ENCODE measurements at places on chromosomes 1 and 21. TPM values are rescaled to one million over a fixed set of nuclear protein-coding genes. Genes with fewer than 3 reads are reported as not detected.

The LRRC3 gene
- 0.63 TPM for polyA plus RNA-seq

The TNFRSF8 gene
- 1.8 TPM for polyA plus RNA-seq

The C1orf167 gene
- 2.3 TPM for polyA plus RNA-seq

The PTCH2 gene
- polyA plus RNA-seq, result 6.7 TPM

The RGS7 gene
- not detected for polyA plus RNA-seq

The RNF207 gene
- 1.5 TPM for polyA plus RNA-seq

The S100A12 gene
- polyA plus RNA-seq, result 1.7 TPM

DNA sequence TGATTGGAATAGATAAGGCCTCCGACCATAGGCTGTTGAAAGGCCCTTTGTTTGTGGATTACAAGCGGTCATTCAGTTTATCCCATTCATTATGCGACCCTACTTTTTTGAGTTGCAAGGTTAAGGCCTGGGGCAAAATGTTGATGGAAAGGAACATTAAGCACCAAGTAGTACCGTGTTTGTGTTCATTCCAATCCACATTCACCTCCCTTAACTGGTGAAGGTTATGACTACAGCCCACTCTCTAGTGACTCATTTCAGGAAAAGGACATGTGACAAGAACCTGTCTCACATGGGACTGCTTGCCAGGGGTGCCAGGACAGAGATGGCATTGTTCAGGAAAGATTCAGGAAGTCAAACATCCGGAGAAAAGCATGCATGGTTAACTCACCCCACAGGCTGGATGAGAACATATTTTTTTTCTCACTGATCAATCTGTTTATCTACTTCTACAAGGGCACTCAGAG is 81.6 kb downstream of the CD58 start:
- no peaks in the 10 kb centered on the region for H3K27me3 ChIP-seq
- no peak for DNase-seq
- H3K4me3 ChIP-seq, result no peak overlapping the region
- no peaks in the 10 kb centered on the region for H3K4me1 ChIP-seq
- no peak overlapping the region for H3K27ac ChIP-seq
- H3K36me3 ChIP-seq, result no peaks in the 10 kb centered on the region

DNA sequence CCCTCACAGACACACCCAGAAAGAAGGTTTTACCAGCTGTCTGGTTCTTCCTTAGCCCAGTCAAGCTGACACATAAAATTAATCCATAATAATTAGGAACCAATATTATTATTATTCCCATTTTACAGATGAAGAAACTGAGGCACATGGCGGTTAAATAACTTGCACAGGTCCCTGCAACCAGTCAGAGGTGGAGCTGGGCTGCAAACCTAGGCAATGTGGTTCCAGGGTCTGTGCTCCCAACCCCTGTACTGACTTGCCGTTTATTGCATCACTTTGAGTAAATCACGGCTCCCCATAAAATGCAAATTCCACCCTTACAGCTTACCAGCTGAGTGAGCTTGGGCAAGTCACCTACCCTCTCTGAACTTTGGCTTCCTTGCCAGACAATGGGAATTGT is 179.2 kb upstream of the POU3F1 start:
- no peaks in the 10 kb centered on the region for H3K27me3 ChIP-seq
- H3K27ac ChIP-seq, result no peak overlapping the region
- H3K4me1 ChIP-seq, result no peaks in the 10 kb centered on the region
- no peaks in the 10 kb centered on the region for H3K36me3 ChIP-seq
- DNase-seq, result no peak

GRCh38 chr1:119316870-119317416 is 51.6 kb upstream of the HAO2 start:
- H3K4me1 ChIP-seq, result no peaks in the 10 kb centered on the region
- no peak overlapping the region for H3K4me3 ChIP-seq
- no peak overlapping the region for H3K27ac ChIP-seq
- no peak for DNase-seq

- H3K27me3 ChIP-seq, result no peaks in the 10 kb centered on the region
- no peaks in the 10 kb centered on the region for H3K4me1 ChIP-seq
- no peak for DNase-seq
- no peaks in the 10 kb centered on the region for H3K36me3 ChIP-seq
Measured at GRCh38 chr1:1073743-1074587, at the start of gene RNF223. TSS of gene RNF223 (minus strand) at chr1:1074306. CDS start at chr1:1072566, 1,740 bp downstream.

- no peaks in the 10 kb centered on the region for H3K36me3 ChIP-seq
- H3K4me1 ChIP-seq, result peaks cover 3% of the 10 kb centered on the region
- H3K27me3 ChIP-seq, result no peaks in the 10 kb centered on the region
- no peak for DNase-seq
- H3K4me3 ChIP-seq, result no peak overlapping the region
Measured at GRCh38 chr1:115237023-115237422, 101.0 kb downstream of the NGF start.

GRCh38 chr1:208233546-208233945 is 10.6 kb downstream of the PLXNA2 start:
- no peaks in the 10 kb centered on the region for H3K36me3 ChIP-seq
- no peak overlapping the region for H3K4me3 ChIP-seq
- no peak for DNase-seq
- no peak overlapping the region for H3K27ac ChIP-seq

- H3K27ac ChIP-seq, result no peak overlapping the region
- DNase-seq, result peak; percentile 64
- H3K36me3 ChIP-seq, result peaks cover 11% of the 10 kb centered on the region
Measured at GRCh38 chr1:228101994-228102790, 933 bp downstream of the C1orf35 start.

DNA sequence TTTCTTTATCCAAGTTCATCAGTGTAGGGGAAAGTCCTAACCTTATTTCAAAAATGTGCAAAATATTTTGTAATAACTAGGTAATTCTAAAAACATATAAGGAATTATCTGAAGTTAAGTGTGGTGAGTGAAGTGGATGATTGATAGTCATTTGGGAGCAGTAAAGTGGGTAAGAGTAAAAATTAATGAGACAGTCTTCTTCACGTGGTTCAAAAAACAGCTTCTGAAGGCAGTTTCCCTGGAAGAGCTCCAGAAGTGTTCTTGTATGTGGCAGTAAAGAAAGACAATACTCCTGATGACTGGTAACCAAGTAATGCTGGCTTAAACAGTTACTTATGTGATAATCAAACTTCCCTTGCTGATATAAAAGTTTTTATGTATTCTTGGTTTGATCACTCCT is 50.3 kb downstream of the LEPR start:
- H3K27me3 ChIP-seq, result no peaks in the 10 kb centered on the region

DNA sequence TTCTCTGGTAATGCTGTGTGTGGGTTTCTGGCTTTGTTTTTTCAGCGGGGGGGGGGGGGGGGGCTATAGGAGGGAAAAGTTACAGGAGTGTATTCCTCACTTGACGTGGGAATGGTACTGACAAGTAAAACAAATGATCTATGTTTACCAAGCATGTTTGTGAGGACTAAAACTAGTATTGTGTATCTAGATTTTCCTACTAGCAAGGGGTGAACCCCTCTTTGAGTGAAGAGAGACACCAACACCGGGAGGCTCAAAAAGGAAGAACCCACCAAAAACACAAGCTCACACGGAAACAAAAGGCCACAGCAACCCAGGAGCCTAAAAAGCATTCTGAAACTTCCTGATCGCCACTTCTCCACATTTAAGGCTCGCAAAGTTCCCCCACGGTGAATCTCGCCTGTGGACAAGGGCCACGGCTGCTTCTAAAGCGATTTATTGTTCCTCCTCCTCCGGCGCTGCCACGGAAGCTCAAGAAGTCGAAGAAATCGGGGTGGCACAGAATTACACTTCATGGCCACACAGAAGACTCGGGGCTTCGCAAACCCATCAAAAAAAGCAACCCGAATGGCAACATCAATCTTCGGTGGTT is 703 bp downstream of the PUM1 start:
- no peaks in the 10 kb centered on the region for H3K36me3 ChIP-seq
- H3K4me1 ChIP-seq, result no peaks in the 10 kb centered on the region
- H3K4me3 ChIP-seq, result peak overlapping the region; percentile 66
- H3K27me3 ChIP-seq, result no peaks in the 10 kb centered on the region

DNA sequence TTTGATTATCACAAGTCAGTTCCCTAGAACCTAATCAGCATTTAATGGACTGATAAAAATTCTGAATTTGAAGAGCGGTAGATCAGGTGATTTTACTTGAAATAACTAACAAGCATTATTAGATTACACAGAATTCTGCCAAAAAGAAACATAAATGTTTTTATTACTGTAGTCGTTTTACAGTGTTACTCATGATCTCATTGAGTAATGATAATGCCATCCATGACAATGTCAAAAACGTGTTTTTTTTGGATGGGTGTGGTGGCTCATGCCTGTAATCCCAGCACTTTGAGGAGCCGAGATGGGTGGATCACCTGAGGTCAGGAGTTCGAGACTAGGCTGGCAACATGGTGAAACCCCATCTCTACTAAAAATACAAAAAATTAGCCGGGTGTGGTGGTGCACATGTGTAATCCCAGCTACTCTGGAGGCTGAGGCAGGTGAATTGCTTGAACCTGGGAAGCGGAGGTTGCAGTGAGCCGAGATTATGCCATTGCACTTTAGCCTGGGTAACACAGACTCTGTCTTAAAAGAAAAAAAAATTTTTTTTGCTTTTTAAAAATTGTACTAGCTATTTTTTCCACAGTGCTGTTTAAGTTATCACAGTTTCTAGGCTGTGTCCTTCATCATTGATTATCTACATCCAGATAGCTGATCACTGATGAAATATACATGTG is 56.6 kb downstream of the LAMC1 start:
- no peak overlapping the region for H3K4me3 ChIP-seq
- H3K27me3 ChIP-seq, result no peaks in the 10 kb centered on the region
- DNase-seq, result no peak
- H3K27ac ChIP-seq, result no peak overlapping the region

- no peaks in the 10 kb centered on the region for H3K4me1 ChIP-seq
- no peak overlapping the region for H3K27ac ChIP-seq
- DNase-seq, result no peak
- H3K36me3 ChIP-seq, result no peaks in the 10 kb centered on the region
Measured at GRCh38 chr1:48563021-48563420, 91.0 kb upstream of the SPATA6 start.

DNA sequence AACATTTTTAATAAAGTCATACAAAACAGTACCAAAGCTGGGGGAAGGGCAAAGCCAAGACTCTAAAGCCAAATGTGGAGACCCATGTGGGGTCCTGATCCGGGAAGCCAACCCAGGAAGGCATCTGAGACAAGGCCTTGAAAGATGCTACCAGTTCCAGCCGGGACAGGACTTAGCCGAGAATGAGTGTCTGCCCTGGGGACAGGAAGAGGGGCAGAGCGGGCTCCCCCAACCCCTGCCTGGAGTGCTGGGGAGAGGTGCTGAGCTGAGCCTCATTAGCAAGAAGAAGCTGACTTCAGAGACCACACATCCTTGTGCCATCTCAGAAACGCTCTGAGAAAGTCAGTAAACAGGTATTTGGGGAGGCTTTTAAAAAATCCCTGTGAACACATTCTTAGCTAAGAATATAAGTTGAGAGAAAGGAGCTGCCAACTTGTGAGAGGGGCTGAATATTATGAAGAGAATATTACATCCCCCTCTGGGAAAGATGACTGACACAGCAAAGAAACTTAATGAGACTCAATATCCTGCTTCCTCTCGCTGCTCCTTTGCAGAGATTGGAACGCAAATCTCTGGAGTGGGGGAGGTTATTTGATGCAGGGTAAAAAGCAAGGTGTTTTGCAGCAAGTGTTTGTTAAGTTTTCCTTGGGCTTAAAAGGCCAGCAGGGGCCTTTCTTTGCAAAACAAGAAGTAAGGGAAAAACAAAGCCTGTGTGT is 103.3 kb upstream of the KCND3 start:
- H3K4me1 ChIP-seq, result no peaks in the 10 kb centered on the region
- no peak for DNase-seq

GRCh38 chr1:179441501-179441900 is 75.7 kb downstream of the AXDND1 start:
- H3K36me3 ChIP-seq, result no peaks in the 10 kb centered on the region
- H3K27ac ChIP-seq, result no peak overlapping the region
- no peak for DNase-seq
- H3K4me3 ChIP-seq, result no peak overlapping the region

- H3K4me3 ChIP-seq, result no peak overlapping the region
- no peaks in the 10 kb centered on the region for H3K4me1 ChIP-seq
- H3K27ac ChIP-seq, result peak overlapping the region; percentile 95
- H3K36me3 ChIP-seq, result no peaks in the 10 kb centered on the region
- DNase-seq, result peak; percentile 57
Measured at GRCh38 chr21:33760641-33761440, 118.5 kb downstream of the ITSN1 start.

DNA sequence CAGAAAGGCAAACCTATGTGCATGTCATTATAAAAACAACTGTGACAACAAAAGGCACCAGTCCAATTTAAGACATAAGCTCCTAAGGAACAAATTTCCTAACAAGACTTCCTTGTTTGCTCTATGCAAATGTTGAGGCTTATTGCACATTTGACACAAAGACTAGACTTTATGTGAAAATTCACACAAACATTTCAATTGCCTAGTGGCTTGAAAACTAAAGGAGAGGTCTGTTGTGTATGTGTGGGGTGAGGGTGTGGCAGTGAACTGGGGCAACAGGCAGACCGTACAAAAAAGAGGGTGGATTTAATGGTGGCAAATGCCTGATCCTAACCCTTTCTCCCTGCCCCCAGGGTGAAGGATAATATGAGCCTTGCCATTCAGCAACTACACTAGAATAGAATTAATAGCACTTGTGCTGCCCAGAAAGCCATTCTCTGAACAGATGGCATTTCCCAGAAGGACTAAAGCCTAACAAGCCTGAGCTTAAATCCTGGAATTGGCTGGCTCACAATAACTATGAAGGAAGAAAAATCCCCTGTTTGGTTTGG is 73.9 kb downstream of the GLUL start:
- H3K36me3 ChIP-seq, result no peaks in the 10 kb centered on the region
- peaks cover 6% of the 10 kb centered on the region for H3K4me1 ChIP-seq
- H3K27ac ChIP-seq, result peak overlapping the region; percentile 41
- no peaks in the 10 kb centered on the region for H3K27me3 ChIP-seq
- H3K4me3 ChIP-seq, result no peak overlapping the region

GRCh38 chr1:52919051-52919722 is 2.4 kb downstream of the ECHDC2 start:
- no peaks in the 10 kb centered on the region for H3K4me1 ChIP-seq
- H3K36me3 ChIP-seq, result no peaks in the 10 kb centered on the region
- DNase-seq, result no peak
- no peaks in the 10 kb centered on the region for H3K27me3 ChIP-seq

GRCh38 chr1:203172184-203173010 is 3.2 kb downstream of the MYBPH start:
- H3K4me3 ChIP-seq, result no peak overlapping the region
- no peaks in the 10 kb centered on the region for H3K36me3 ChIP-seq
- no peaks in the 10 kb centered on the region for H3K27me3 ChIP-seq
- H3K27ac ChIP-seq, result no peak overlapping the region
- DNase-seq, result peak; percentile 66

DNA sequence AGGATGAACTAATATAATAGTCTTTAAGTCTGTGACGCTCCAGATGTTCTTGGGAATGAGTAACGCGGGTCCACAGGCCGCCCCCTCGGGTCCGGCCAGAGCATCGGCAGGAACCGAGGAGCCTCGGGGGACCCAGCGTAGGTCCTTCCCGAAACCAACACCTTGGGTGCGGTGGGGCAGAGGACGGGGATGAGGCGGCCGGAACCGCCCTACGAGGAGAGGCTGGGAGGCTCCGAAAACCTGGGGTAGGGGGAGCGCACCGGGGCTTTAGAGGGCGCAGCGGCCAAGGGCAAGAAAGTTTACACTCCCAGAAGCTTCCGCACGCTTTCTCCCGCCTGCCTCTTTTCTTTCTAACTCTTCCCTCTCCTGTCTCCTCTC is 7.1 kb downstream of the DMRTA2 start:
- H3K4me1 ChIP-seq, result no peaks in the 10 kb centered on the region
- peaks cover 6% of the 10 kb centered on the region for H3K27me3 ChIP-seq
- H3K27ac ChIP-seq, result no peak overlapping the region
- no peaks in the 10 kb centered on the region for H3K36me3 ChIP-seq
- DNase-seq, result no peak

Measured in aorta (tissue), 5 donors.